Aorta (tissue), 5 donors: ENCODE measurements at places on chromosomes 4 and X.

GRCh38 chr4:152610131-152610530, 69.7 kb downstream of the TMEM154 start:
- no peak for DNase-seq

DNA sequence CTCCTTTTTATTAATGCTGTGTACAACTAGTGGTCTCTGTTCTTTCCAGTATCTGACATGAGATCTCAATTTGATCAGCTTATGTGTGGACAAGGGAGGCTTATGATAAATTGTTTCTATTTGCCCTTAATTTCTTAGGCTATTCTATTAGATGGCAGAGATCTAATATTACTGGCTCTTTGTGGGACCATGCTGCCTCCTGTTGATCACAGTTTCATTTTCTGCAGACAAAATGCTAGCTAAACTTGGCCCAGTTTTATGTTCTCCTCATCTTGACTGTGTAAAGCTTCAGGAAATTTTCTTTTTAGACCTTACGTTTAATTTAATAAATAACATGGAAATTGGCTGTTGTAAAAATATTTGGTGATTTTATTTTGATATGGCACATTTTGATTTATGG, 627.1 kb upstream of the AADAT start:
- DNase-seq = no peak

- DNase-seq = no peak
Measured at GRCh38 chr4:33262824-33263223, 2542.7 kb downstream of the PCDH7 start.

DNA sequence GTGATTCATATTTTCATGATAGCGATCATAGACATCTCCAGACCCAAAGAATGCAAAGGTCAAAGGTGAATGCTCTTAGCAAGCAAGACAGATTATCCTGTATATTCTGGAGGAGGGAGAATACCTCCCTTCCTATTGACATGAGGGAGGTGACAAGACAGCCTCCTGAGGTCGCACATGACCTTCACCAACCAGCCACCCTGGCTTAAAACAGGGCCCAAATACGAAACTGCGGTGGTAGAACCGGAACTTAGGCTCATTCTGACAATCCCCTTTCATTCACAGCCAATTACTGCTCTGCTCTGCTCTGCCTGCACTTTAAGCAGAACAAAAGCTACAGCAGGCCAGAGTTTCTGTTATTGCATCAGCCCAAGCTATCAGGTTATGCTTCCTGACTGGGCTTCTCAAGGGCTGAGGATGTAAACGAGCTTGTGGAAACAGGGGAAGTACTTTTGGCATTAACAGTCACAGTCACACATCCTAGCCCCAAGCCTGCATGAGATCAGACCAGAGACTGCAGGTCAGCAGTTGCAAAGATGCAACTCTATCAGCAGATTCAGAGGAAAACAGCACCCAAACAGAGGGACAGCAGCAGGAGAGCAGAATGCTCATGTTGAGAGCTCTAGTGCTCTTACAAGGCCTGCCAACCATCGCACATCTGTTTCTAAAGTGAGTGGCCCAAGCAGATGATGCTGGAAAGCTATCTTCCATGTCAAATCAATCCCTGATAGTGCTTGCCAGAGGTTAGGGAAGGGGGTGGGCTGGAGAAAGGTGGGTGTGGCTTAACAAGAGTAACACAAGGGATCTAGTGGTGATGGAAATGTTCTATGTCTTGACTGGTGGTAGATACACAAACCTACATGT, 51.3 kb upstream of the MAP3K15 start:
- no peak for DNase-seq
